Stromal cell of bone marrow (primary cell): ENCODE measurements at places on chromosomes 16 and 17.
A peak's percentile ranks its signal among the peaks of the same experiment; 100 is the strongest.

GRCh38 chr16:84660973-84661372 lies 12.7 kb downstream of the KLHL36 start:
- DNase-seq: no peak

- no peak for DNase-seq
Observed at GRCh38 chr16:61937646-61938045, 98.6 kb downstream of the CDH8 start.

- no peak for DNase-seq
Observed at GRCh38 chr17:78300962-78301820, 58.7 kb downstream of the SOCS3 start.

- no peak for DNase-seq
Observed at GRCh38 chr17:2213291-2213960, 90.2 kb downstream of the SMG6 start.

DNA sequence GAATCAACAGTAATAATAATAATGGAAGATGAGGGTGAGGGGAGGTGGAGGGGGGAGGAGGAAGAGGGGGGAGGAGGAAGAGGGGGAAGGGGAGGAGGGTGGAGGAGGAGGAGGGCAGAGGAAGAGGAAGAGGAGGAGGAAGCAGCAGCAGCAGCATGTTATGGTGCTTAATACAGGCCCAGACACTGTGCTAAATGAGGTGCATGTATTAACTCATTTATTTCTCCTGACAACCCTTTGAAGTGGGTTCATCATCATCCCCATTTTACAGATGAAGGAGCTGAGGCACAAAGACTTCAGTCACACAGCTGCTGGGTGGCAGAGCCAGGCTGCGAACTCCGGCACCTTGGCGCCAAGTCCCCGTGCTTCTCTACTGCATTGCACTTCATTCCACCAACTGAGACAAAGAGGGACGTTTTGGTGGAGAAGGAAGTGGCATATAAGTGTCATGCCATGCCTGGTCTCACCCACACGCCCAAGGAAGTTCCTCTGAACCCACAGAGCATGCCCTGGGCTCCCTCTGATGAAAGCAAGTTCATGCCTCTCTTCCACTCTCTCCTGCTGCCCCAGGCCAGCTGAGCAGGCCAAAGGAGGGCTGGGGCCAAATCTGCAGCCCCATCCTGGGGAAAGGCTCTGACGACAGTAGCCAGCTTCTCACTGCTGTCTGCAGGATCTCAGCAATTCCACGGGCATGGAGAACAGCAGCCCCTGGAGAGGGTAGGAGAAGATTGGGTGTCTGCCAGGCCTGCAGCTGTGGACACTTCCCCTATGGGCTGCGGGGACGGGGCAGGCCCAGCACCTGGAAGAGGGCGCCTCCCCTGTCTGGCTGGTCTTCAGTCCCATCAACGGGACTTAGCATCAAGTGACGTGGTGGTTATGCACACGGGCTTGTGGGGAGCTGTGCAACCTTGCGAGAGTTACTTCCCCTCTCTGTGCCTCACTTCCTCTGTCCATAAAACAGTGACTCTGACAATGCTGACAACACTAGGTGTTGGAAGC lies 21.8 kb downstream of the XYLT1 start:
- no peak for DNase-seq

GRCh38 chr17:29645515-29646051 lies 22.9 kb upstream of the CORO6 start:
- peak; percentile 95 for DNase-seq

- DNase-seq: no peak
Observed at GRCh38 chr16:57394444-57394843, 10.1 kb upstream of the CCL17 start.

- DNase-seq: no peak
Observed at GRCh38 chr16:10938796-10939648, 3.2 kb downstream of the DEXI start.

DNA sequence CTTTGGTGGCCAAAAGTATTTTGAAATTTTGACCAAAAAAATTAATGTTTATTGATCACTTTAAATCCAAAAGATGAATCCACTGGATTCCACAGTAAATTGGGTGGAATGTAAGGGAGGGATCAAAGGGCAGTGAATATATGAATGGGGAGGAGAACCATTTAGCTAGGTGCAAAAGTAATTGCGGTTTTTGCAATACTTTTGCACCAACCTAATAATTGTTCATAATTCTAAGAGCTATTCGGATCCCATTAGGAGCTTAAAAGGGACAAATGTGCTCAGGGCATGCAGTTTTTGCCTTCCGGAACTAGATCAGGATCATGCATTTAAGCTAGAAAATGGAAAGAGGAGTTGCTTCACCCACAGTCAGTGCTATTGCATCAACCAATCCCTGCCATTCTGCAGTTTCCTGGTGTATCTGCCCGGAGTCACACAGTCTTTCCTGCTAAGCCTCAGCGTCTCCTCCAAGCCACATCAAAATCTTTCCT lies at the start of gene LPO:
TSS of gene LPO (plus strand) at position 438 of the 488 bp plus-strand sequence. CDS start 4,396 bp downstream, outside the sequence.
- DNase-seq: no peak
